Kidney epithelial cell (primary cell): ENCODE measurements at places on chromosomes 4 and X.

GRCh38 chr4:152063621-152064240, 302.9 kb upstream of the GATB start:
- DNase-seq = no peak

DNA sequence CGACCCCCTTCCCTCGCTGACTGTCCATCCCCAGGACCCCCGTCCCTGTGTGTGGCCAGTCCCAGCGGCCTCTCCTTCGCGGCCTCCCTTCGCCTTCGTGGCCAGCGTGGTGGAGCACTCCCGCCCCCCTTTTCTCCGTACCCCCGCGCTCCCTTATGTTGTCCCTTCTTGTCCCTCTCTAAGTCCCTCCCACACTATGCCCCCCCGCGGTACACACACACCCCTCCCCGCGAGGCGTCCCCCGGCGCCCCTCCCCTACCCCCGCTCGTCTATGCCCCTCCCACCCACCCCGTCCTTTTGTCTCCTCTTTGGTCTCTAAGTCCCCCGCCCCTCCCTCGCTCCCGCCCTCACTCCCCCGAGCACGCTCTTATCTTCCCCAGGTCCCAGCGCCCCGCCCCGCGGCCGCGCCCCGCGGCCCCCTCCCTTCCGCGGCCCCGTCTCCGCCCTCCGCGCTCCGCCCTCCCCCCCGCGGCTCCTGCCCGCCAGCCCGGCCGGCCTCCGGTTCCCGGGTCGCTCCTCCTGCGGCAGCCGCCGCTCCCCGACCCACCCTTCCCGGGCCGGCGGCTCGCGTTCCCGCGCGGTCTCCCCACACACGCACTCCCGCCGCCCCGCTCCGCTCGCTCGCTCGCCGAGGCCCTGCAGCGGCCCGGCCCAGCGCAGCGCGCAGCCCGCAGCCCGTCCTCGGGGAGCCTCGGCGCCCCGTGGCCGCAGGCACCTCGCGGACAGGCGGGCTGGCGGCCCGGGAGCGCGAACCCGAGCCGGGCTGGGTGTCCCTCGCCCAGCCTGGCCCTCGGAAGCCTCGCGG, 26.3 kb downstream of the UTP14A start:
- DNase-seq = peak; percentile 52

DNA sequence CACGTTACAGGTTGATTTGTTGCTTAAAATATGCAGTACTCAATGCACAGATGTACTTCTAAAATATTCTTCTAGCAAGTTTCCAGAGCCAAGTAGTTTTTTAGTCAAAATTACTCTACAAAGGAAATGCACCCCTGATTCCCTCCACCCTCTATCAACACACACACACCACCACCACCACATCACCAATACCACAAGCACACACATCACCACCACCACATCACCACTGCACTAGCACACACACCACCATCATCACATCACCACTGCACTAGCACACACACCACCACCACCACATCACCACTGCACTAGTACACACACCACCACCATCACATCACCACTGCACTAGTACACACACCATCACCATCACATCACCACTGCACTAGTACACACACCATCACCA, 105.2 kb upstream of the FRG1 start:
- no peak for DNase-seq

DNA sequence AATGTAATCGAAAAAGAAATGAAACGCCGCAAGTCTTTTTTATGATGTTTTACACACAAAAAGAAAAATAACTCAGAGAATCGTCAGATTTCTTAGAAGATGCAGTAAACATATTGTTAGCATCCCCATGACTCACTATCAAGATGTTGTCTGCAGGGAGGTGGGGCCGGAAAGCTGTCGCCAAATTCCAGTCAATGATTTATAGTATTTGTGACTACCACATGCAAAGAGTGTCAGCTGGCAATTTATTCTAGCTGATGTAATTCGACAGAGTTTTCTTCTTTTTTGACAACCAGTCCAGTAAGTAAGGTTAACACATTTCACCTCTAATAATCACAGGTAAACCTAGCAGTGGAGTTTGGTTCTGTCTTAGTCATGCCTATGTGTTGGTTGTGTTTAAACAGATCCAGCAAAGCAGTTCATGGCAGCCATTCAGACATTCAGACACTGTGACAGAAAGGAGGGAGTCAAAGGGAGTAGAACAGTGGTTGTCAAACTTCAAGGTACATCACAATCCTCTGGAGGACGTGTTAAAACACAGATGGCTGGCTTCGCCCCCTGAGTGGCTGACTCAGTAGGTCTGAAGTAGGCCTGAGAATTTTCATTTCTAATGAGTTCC, 19.8 kb upstream of the PPP1R2C start:
- DNase-seq = no peak

DNA sequence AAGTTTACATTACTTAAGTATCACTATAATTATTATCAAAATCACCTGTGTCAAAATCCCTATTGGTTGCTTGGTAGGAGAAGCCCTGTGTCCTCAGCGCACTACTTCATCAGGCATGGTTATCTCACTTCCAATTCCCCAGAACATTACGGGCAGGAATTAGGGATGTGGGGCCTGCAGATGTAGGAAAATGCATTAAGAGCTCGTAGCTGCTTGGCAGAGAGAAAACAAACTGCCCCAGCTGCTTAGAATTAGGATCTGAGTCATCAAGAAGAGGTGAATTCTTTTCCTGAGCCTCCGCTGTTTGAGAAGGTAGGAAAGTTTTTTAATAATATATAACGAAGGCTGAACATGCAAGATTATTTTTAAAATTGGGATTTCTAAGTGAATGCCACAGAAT, 31.1 kb upstream of the CLNK start:
- no peak for DNase-seq

DNA sequence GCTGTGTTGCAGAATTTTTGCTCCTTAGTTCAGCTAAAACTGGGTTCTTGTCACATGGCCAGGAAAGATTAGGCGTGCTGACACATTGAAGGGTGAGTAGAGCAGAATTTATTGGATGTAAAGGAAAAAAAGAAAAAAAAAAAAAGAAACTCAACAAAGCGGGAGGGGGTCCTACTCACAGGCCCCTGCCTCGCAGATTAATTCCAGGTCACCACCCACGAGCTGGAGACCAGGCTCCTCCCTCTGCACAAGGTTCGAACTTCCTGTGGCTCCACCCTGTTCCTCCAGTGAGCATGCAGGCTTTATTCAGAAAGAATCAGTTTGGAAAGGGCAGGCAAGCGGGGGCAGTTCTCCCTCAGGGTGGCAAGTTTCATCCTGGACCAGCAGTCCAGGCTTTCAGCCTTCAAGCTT, 17.1 kb downstream of the MGST2 start:
- DNase-seq = no peak
